ENCODE measurements at places on chromosomes 5 and 9.

DNA sequence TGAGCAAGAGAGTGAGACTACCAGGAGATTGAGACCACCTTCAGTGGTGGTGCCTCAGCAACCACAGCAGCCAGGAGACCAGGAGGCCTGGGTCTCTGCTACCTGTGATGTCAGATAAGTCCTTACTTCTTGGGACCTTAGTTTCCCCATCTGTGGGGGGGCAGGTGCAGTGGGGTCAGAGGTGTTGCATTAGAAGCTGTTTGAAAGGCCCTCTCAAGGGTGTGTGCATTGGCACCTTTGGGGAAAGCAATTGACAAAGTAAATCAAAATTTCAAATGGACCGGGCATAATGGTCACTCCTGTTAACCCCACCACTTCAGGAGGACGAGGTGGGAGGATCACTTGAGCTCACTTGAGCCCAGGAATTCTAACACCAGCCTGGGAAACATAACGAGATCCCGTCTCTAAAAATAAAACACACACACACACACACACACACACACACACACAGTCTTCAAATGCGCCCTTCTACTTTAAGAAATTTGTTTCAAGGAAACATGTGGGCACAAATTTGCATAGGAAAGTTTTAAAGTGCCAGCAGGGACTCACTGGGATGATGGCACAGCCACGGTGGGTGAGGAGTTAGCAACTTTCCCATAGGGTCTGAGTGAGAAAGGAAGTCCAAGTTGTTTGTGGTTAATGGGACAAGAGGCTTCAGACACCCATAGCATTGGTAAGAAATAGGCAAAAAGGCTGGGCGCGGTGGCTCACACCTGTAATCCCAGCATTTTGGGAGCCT, 1.3 kb upstream of the AK1 start:
- DNase-seq: no peak

DNA sequence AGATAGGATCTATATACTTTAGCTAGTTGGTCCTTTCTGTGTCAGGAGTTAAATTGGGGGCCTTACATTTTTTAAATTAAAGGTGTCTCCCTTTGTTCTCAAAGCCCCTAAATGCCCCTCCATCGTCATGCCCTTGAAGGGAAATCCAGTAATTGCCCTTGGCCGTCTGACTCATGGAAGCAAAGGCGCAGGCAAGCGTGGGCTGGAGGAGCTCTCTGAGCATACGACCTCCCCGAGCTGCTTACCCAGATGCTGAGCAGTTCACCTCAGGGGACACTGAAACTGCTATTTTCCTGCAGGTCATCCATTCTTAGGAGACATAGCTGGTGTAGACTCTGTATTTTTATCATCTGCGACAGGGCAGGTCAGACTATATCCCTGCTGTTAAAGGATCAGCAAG, 23.0 kb downstream of the PCSK1 start:
- DNase-seq: no peak

GRCh38 chr5:97088774-97089148, 53.6 kb downstream of the LIX1 start:
- no peak for DNase-seq

- DNase-seq: no peak
These were observed 647.0 kb downstream of the EFNA5 start for GRCh38 chr5:107023732-107024131.

GRCh38 chr5:6943197-6944112, 230.2 kb downstream of the TENT4A start:
- no peak for DNase-seq

DNA sequence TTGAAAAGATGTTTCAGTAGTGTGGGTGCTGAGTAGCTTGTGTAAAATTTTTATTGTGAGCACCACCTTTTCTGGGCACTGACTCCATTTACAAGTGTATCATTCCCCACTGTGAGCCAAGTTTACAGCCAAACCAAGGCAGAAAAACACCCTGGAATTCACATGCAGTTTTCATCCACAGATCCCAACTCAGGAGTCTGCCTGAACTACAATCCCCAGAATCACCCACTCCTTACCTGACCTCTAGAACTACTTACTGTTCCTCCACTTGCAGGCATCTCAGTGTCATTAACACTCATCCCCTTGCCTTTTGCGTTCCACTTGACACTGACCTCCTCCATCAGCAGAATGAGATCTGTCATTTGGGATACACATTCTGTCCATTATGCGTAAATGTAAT, 2042.6 kb upstream of the CDH6 start:
- no peak for DNase-seq

- DNase-seq: peak; percentile 3
These were observed 35.6 kb downstream of the PTCD2 start for GRCh38 chr5:72355706-72356299.

Measured in anterior cingulate cortex (tissue), 58 donors.